ENCODE measurements at places on chromosomes 3 and 15. TPM values are rescaled to one million over a fixed set of nuclear protein-coding genes. Genes with fewer than 3 reads are reported as not detected.

- DNase-seq: no peak
Observed at GRCh38 chr3:7421065-7421464, 560.1 kb downstream of the GRM7 start.

DNA sequence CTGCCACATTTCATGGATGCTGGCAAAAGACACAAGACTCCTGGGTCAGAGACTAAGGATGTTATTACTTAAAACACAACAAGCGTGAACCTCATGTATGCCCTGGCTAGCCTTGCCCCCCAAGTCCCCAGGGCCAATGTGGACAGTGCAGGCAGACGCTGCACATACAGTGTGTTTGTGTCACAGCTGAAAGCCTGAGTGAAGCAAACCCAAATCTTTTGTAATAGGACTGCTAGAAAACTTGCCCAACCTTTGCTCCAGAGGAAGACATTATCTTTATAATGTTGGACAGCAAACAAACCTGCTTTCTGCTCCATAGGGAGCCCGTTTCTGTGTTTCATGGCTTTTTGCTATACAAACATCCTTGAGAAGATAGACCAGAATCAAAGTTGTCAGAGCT is 282.0 kb upstream of the RORA start:
- no peak for DNase-seq

- no peak for DNase-seq
Observed at GRCh38 chr3:162525066-162525742, 1028.6 kb downstream of the OTOL1 start.

DNA sequence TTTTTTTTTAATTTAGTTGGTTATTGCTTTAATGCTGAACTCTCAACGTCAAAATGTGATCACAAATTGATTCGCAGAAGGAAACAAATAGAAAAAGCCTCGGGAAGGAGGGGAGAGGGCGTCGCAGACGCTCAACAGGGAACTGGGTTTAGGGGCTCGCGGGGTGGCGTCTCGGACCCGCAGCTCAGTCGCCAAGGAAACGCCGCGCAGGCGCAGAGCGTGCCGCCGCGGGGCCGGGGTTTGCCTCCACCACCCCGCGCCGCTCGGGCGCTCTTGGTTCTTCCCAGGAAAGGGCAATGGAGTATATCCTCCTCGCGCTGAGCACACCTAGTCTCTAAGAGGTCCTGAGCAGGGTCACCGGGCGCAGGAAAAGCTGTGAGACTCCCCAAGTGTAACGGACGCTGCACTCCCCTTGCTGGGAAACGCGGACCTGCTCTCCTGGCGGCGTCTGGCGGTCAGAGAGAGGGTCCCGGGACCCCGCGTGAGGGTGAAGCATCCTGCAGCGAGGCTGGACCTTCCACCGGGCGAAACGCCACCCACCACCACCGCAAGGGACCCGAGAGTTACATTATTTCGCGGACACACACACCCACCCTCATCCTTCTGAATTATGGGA is 753 bp downstream of the PLCH1 start:
- peak; percentile 88 for DNase-seq

The RBMS3 gene
- 1.3 TPM for total RNA-seq

The RASGRF1 gene
- 2.9 TPM for total RNA-seq
